Renal cortical epithelial cell (primary cell): ENCODE measurements at places on chromosomes 6 and 20. TPM values are rescaled to one million over a fixed set of nuclear protein-coding genes. Genes with fewer than 3 reads are reported as not detected.

OR12D3 gene
- total RNA-seq, result not detected in 2 replicates

NKAIN2 gene
- total RNA-seq, result not detected in 2 replicates

RNF182 gene
- 10.8 and 17.7 TPM in 2 replicates for total RNA-seq

C4A gene
- 1.6 and 42.4 TPM in 2 replicates for total RNA-seq

TTK gene
- 1.4 and 14.6 TPM in 2 replicates for total RNA-seq

OR2B6 gene
- not detected in 2 replicates for total RNA-seq
